Panc1 (cell line): ENCODE measurements at places on chromosomes 6 and 20. TPM values are rescaled to one million over a fixed set of nuclear protein-coding genes. Genes with fewer than 3 reads are reported as not detected.
A peak's percentile ranks its signal among the peaks of the same experiment; 100 is the strongest.

GRCh38 chr6:142481466-142481865, 179.7 kb downstream of the ADGRG6 start:
- no peak for DNase-seq

DNA sequence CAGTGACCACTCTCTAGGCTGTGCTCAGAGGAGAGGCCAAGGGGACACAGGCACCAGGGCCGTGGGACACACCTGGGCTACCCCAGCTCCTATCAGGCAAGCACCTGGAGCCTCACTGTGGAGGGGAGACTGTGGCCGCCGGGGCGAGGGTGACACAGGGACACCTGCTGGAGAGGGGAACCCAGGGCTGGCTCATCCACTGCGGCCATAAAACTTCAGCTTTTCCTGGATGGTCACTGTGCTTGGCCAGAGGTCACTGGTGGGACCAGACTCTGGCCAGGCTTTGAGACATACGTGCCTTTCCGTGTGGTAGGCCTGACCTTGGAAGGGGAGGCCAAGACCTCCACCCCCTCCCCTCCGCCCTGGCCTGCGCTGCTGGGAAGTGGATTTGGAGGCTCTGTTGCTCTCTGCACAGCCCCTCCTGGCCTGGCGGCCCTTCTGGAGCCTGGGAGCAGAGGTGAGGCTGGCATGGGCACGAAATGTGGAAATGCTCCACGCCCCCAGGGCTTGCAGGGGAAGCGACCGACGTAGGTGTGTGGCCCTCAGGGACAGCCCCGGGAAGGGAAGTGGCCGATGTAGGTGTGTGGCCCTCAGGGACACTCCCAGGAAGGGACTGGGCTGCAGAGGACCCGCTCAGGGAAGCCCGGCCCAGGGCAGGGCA, 42.9 kb upstream of the BHLHE23 start:
- DNase-seq, result no peak

DNA sequence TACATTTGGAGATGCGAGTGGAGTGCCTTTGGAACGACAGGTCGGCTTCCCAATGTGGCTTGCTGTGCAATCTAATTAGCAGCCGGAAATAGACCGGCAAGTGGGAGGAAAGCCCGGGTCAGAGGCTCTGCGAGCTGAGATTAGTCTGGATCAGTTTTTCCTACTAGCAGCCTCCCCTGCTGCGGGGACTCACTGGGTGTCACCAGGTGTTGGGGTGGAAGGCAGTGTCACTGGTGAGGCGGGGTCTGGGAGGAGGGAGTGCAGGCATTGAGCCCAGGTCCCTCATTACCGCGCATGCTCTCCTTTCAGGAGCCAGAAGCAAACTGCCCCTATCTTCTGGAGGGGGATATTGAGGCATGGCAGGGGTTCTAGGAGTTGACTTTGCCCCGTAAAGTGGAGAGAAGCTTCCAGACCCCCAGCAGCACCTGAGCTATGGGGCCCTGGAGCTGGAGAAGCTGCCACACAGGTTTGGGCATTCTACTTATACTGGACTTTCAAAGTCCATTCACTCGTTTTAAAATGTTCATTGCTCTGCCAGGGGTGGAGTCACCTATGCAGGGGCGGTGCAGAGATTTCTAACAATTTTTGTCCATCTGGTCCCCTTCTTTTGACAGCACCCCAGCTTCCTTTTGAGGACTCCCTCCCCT, 11.0 kb downstream of the SULF2 start:
- DNase-seq, result no peak

- no peak for DNase-seq
These were observed 1.9 kb downstream of the BAK1 start for GRCh38 chr6:33578164-33578563.

DNA sequence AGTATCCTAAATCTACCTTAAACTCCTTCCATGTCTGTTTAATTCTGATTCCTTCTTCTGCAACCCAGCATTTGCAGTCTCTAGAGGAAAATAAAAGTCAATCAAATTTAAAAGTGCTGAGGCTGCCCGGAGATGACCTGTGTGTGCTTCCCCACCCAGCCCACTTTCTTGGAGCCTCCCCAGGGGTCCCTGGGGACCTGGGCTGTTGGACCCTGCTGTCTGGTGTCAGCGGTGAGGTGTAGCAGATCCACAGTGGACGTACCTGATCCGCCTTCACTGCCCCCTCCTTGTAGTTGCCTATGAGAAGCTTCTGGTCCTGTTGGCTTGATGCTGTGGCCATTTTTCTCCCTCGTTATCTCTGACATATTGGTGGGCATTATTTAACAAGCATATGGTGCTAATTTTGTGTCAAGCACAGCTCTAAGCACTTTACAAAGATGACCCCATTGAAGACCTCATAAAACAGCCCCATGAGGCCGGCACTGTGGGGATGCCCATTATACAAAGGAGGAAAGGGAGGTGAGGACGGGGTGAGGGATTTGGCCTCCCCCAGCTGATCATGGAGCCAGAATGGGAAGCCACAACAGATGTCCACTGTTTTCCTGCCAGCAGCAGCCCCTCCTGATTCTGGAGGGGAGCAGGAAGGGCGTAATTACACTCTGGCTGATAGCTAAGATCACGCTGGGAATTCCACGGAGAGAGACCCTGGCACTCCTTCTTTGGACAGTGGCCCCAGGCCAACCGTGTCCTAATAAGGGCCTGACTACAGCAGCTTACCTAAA, 628.2 kb downstream of the CDH26 start:
- no peak for DNase-seq

- DNase-seq, result no peak
These were observed 328.4 kb upstream of the CNR1 start for GRCh38 chr6:88494401-88495140.

DNA sequence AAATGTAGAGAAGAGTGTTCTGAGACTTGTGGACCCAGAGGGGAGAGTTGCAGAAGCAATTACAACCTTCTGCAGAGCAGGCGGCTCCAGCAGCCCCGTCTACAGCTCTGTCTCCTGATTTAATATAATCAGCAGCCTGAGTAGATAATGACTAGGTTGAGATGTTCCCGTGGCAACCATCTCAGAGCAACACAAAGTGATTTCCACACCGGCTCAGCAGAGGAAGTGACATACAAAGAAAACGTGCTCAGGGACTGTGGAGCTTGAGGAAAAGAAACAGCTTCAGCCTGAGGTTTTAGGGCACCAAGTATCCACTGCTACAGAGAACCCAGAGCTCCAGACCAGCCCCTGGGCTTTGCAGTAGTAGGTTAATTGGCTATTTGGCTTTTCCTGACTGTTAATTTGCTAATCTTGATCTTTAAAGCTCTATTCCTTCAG, 136.4 kb downstream of the MTFR2 start:
- DNase-seq, result no peak

DNA sequence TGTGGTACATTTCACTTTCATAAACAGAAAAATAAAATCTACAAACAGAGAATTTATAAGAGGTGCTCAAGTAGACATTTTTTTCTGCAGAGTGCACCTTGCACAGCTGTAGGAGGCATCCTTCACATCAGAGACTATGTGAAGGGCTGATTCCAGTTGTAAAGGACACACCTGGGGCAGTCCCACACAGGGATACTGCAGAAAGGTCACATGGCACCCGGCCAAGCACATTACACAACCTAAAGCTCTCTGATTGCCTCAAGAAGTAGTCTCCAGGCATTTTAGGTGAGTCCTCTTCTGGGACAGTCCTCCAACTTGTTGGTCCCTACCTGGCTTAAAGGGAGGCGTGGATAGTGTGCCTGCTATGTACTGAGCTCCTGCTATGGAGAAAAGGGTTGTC, 502.9 kb upstream of the NOX3 start:
- DNase-seq, result no peak

- DNase-seq, result no peak
These were observed 75.3 kb downstream of the PRDM1 start for GRCh38 chr6:106161311-106161874.

DNA sequence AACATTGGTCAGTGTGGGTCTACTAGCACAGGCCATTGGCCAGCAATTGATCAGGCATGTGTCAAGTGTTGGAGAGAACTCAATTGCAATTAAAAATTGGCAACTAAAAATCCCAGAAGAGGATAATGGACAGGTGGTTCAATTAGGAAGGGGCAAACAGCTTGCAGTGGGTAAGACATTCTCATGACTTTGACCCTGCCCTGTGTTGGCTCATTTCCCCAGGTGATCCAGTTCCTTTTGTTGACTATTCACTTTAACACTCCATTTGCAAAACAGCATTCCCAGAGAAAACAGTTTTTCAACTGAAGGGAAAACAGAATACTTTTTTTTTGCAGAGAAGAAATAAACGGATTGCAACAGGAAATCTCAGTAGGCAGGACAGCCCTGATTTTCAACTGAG, 28.9 kb upstream of the SCGN start:
- DNase-seq, result no peak

DNA sequence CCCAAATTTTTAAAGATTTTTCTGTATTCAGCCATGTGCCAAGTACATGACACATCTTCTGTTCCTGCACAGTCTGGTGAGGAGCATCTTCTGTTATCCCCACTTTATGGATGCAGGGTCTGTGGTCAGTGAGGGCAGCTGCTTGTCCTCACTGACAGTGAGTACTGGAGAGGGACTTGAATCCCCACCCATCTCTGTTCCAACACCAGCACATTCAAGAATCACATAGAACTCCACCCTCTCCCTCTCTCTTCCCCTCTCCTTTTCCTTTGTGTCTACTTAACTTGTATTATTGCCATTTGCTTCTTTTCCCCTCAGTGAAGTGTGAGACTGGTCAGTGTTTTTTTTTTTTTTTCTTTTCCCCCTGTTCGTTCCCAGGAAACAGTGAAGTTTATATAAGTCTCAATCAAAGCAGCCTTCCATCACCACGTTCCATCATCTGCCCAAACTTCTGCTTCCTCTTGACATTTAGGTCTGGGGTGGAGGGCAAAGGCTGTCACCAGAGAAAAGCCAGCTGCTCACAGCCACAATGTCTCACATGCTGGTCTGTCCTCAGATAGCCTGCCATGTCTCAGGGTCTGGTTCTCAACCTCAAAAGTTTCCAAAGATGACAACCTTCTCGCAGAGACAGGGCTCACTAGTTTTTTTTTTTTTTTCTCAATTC, 110.0 kb upstream of the SSTR4 start:
- DNase-seq, result no peak

- no peak for DNase-seq
These were observed 79.8 kb upstream of the SCAF8 start for GRCh38 chr6:154653385-154653784.

DNA sequence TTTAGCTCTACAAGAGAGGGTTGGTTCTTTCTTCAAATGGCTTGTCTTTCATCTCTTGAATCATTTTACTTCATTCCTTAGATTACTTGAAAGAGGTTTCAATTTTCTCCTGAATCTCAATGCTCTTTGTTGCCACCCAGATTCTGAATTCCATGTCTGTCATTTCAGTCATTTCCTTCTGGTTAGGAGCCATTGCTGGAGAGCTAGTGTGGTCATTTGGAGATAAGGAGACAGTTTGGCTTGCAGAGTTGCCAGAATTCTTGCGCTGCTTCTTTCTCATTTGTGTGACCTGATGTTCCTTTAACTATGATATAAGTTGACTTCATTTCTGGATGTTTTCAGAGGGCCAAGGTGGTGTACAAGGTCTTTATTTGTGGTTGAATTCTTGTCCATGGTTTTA, 157.8 kb downstream of the SLC22A3 start:
- no peak for DNase-seq

DNA sequence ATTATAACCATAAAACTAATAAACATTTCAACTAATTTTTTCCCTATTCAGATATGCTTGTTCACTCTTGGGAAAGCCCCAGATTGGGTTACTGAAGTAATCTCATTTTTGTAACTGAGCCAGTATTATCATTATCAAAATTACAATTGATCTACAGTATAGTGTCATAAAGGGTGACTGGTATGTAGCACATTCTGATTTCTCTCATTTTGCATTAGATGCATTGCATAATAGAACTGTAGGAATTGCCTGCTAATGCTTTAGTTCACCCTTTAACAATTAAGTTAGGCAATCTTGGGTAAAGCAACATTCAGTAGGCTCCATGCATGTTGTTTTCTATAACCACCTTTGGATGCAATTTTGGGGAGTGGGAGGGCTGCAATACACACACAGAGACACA, 150.8 kb upstream of the FLRT3 start:
- no peak for DNase-seq

- no peak for DNase-seq
These were observed 81.3 kb upstream of the SIRPA start for GRCh38 chr20:1813674-1814635.

DNA sequence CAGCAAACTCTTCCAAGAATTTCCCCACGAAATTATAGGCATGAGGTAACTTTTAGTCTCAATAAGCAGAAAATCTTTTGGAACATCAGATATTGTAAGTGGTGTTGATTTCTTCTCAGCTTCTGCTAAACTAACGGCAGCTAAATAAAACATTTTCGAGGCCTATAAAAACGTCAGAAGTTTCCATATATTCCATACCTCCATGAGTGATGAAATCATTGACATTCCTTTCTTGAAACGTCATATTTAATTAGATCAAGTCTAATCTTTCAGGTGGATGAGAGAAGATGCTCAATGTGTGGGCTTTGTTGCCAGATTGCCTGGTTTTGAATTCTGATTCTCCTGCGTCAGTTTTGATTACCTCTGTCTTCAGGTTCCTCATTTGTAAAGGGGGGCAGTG, 81.3 kb downstream of the CDC5L start:
- no peak for DNase-seq

GRCh38 chr6:125913864-125914351, 42.7 kb upstream of the HINT3 start:
- DNase-seq, result peak; percentile 41

- no peak for DNase-seq
These were observed 290.9 kb upstream of the TSHZ2 start for GRCh38 chr20:52681288-52681687.

DNA sequence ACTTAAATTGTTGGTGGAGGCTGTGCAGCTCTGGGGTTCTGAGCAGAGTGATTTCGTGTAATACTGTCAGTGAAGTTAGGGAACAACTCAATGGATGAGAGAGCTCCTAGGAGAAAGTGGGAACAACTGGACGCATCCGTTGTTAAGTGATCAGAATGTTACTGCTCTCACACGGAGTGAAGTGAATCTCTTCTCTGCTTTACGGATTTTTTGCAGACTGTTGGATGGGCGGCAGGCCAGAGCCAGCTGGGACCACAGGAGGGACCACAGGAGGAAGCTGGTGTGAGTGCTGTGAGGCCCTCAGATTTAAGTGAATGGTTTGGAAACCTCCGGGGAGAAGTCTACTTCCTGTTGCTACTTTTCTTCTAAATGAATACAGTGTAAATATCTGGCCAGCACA, 23.7 kb upstream of the PPP1R14C start:
- no peak for DNase-seq

GRCh38 chr6:69349771-69350170, 447.0 kb downstream of the LMBRD1 start:
- DNase-seq, result no peak

DNA sequence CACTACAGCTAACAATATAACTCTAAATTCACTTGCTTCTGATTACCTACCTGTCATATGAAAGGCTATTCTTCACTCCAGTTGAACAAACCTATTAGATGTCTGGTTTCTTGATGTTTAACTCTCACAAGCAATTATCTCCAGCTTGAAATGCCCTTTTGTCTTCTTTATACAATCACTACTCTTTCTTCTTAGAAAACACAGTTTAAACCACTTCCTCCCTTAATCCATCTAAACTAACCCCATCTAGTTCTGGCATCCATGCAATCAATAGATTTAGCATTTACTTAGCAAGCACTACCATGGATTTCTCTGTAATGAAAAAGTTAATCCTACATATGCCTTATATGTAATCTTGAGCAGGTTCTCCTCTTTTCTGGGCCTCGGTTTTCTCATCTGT, 127.3 kb downstream of the ATXN1 start:
- DNase-seq, result no peak

The C6orf163 gene
- 1.3 TPM for total RNA-seq

The TNF gene
- total RNA-seq, result 0.64 TPM

The SUMO4 gene
- total RNA-seq, result 1.1 TPM

The CFAP61 gene
- total RNA-seq, result 0.28 TPM

The LTA gene
- 0.72 TPM for total RNA-seq

The PYGB gene
- total RNA-seq, result 220 TPM

The ATP6V1G2 gene
- 0.98 TPM for total RNA-seq

The ENPP1 gene
- total RNA-seq, result 6.8 TPM

The CCM2L gene
- total RNA-seq, result 45.4 TPM
